ENCODE measurements at places on chromosomes 2 and 18. TPM values are rescaled to one million over a fixed set of nuclear protein-coding genes. Genes with fewer than 3 reads are reported as not detected.

GRCh38 chr18:60053747-60054304, 154.0 kb downstream of the PMAIP1 start:
- no peak for DNase-seq

DNA sequence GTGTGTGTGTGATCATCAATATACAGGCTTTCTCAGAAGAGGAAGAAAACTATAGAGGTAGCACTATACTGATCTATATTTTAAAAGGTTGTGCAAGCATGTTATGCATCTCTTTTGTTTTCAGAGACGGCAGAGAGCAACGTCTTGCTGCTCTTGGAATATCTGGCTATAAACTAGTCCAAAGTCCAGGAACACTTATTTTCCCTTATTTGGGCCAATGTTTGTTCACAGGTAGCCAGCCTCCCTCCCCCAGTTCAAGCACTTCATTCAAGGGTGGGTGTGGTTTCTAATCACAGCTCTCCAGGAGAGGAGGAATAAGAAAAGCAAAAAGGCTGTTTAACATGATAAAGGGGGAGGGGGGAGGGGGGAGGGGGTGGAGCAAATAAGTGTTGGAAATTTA, 4.2 kb downstream of the FZD5 start:
- no peak for DNase-seq

DNA sequence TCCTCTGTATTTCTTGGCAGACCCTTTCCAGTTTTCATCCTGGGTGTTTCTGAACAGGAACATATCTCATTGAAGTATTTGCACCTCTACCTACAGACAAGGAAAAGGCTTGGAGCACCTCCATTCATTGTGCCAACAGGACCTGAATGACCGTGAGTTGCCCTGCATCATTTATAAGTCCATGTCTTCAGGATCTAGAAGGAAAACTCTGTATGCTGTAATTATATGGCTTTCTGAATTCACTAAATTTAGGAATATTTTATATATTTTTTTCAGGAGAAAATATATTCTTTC, 402.3 kb upstream of the SLC14A2 start:
- DNase-seq = no peak

DNA sequence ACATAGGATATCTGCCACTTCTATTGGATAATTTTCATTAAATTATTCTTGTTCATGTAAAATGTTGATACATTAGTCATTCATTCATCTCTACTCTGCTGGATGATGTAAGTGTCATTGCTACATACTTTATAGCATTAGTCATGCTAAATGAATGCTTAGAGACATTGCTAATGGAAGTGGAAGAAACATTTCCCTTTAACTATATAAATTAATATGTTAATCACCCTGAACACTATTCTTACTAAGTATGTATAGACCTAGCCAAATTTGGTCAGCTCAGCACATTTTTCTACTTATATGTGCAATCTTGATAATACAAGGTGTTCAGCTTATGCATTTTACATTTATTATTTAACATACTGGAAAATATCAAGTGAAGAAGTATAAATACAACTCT, 160.2 kb downstream of the DPP4 start:
- DNase-seq = no peak

DNA sequence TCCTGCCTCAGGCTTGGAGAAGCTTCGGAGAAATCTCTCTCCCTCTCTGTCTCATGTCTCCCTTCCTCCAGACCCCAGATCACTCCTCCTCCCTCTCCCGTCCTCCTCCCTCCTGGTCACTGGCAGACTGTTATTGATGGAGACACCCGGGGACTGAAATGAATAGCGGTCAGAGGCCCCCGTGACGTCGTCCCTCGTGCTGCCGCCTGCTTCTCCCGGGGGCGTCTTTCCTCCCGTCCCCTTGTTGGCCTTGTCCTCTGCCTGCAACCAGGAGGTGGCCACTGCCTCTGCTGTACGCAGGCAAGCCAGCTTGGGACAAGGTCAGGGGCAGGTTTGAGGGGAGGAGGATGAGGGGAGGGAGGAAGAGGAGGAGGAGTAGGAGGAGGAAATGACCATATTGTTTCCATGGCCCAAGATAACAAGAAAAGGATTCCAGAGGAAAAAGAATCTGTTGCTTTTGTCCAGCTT, 78.2 kb downstream of the CELF4 start:
- no peak for DNase-seq

Gene SANBR
- total RNA-seq = 11.9 TPM

Gene COPS7B
- total RNA-seq = 96.3 TPM

DNA sequence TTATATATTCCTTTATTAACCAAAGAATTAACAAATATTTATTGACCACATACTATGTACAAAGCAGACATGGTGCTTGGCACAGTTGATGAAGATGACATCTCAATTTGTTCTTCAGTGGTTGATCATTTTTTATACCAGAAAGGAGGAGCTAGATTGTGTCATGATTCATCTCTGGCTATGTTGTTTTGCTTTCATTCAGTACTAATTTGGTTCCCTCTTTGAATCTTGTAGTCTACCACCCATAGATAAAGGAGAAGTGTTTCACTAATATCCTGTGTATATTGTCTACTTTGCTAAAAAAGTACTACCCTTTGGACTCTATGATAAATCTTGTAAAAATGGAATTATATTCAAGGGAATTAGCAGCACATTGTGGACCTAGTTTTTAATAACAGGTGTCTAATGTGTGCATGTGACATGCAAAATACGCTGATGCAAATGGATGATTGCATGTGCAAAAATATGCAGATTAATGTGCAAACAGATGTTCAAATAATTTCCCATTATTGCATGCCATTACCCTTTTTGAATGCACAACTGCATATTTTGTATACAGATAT, 313.2 kb upstream of the ZEB2 start:
- no peak for DNase-seq

GRCh38 chr2:13578547-13578946, 861.8 kb downstream of the TRIB2 start:
- no peak for DNase-seq

Gene CYP26B1
- not detected for total RNA-seq

DNA sequence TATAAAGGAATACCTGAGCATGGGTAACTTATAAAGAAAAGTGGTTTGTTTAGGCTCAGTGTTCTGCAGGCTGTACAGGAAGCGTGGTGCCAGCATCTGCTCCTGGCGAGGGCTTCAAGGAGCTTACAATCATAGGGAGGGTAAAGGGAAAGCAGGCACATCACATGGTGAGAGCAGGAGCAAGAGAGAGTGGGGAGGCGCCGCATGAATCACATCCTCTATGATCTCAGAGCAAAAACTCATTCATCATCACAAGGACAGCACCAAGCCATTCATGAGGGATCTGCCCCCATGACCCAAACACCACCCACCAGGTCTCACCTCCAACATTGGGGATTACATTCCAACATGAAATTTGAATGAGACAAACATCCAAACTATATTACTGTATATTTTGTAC, 32.5 kb downstream of the R3HDM1 start:
- DNase-seq = no peak

Gene SLC9A4
- total RNA-seq = not detected

DNA sequence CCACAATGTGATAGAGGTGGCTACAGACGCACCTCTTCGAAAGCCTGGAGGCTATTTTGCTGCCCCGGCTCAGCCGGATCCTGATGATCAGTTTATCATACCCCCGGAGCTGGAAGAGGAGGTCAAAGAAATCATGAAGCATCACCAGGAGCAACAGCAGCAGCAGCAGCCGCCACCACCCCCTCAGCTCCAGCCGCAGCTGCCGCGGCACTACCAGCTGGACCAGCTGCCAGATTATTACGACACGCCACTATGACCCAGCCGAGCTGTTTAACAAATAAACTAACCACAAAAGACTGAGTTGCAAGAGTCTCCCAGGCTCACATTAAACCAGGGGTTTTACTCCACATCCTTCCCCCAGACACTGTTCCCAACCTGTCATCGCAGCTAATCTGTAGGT, 263.8 kb downstream of the PHLPP1 start:
- no peak for DNase-seq

Gene LNPK
- 7.4 TPM for total RNA-seq

Gene C1GALT1C1L
- total RNA-seq = not detected

- peak; percentile 3 for DNase-seq
Observed at GRCh38 chr2:178043266-178043665, 29.3 kb downstream of the PDE11A start.

Gene IER3IP1
- total RNA-seq = 34.2 TPM

- DNase-seq = peak; percentile 82
Observed at GRCh38 chr2:11375025-11375688, 30.7 kb upstream of the ROCK2 start.

DNA sequence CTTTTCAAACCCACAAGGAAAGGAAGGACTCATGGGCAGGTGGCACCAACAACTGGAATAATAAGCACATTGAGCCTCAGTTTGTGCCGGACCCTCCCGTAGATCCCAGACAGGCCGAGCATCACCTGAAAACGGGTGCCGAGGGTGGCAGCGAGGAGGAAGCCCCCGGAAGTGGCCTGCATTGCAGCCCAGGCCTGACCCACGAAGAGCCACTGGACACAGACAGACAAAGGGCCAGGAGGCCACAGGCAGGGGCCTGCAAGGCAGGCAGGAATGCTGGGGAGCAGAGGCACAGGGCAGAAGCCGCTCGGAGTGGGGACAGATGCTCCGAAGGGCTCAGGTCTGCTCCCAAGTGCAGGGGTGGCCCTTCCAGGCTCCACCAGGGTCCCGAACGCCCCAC, 31.7 kb downstream of the MTERF4 start:
- DNase-seq = no peak

- DNase-seq = no peak
Observed at GRCh38 chr2:61288070-61288841, 126.3 kb downstream of the C2orf74 start.

- DNase-seq = no peak
Observed at GRCh38 chr2:4370422-4371090, 667.2 kb downstream of the DCDC2C start.

DNA sequence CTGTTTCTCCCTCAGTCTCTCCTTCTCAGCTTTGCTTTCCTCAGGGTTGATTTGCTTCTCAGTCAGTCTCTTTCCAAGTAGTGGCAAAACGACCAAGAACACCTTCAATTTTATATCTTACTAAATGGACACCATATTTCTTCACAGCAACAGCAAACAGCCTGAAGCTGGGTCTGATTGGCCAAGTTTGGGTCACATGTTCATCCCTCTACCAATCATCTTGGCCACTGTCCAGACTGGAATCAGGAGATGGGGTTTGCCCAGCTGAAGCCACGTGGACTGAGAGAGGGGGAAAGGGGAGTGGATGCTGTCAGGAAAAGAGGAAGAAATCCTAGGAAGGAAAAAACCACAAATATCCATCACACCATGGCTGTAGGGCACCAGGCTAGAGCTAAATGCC, 42.0 kb upstream of the ACMSD start:
- no peak for DNase-seq

DNA sequence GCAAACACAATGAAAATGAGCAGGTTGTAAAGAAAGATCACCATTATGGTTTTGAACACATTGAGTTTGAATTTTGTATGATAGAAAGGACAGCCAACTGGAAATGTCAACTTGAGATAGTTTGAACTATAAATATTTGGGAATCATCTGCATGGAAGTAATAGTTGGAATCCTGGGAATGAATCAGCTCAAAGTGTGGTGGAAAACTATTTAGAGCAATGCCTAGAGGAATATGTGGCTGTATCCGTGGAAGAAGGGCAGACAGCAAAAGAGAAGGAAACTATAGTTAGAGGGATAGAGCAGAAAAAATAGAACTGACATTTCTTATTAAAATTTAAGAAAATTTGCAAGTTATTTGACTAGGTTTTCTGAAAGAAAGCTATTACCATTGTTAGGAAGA, 112.5 kb upstream of the OTX1 start:
- DNase-seq = no peak

GRCh38 chr2:102110171-102110570, 32.4 kb upstream of the IL1R1 start:
- DNase-seq = no peak

Gene CRYBA2
- total RNA-seq = not detected

DNA sequence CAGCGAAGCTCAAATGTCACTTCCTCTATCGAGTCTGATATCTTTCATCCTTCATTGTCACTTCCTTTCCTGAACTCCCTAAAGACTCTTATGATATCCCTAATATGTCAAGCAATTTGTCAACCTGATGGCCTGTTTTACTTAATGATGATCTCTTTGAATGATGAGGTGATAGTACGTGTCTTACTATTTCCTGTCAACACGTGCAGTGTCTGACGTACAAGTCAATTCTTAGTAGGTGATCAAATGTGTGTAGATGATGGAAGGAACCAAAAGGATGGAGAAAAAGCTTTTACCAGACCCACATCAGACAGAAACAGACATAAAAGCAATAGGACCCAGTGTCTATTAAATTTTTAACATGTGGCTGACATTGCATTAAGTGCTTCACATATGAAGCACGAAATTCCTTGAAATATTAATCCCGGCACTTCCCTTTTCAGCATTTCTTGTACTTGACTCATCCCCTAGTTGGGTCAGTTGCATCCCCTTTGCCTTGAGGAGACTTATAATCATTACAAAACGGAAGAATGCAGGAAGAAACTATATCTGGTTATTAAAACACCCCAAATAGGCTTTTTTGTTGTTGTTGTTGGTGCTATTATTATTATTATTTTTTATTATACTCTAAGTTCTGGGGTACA, 108.6 kb upstream of the NYAP2 start:
- DNase-seq = no peak

- DNase-seq = no peak
Observed at GRCh38 chr2:239188536-239188935, 212.3 kb downstream of the HDAC4 start.

- no peak for DNase-seq
Observed at GRCh38 chr2:133063775-133064174, 393.8 kb upstream of the LYPD1 start.

Gene LHCGR
- total RNA-seq = not detected

Gene CLK1
- 31.6 TPM for total RNA-seq

GRCh38 chr18:68983126-68983525, 185.2 kb downstream of the CCDC102B start:
- no peak for DNase-seq

Gene RTP5
- not detected for total RNA-seq

Gene ANKRD30BL
- not detected for total RNA-seq

Gene SOX11
- total RNA-seq = not detected

- no peak for DNase-seq
Observed at GRCh38 chr2:124267794-124268193, 242.7 kb downstream of the CNTNAP5 start.

Gene ING5
- 65.8 TPM for total RNA-seq

Gene IL1R1
- total RNA-seq = not detected

DNA sequence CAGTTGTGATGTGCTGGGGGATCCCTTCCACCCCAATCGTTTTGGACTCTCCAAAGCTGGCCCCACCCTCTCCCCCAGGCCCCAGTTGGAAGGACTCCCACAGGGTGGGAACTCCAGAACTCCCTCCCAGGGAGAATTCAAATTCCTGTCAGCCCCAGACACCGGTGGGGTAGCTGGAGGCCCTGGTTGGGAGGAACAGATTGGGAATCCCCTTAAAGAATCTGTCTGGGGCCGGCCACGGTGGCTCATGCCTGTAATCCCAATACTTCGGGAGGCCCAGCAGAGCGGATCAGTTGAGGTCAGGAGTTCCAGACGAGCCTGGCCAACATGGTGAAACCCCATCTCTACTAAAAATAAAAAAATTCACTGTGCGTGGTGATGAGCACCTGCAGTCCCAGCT, 155.5 kb downstream of the ANKRD36C start:
- no peak for DNase-seq

Data from G401 (cell line).